ENCODE measurements at places on chromosomes 2 and 18.

- DNase-seq = no peak
Measured at GRCh38 chr18:30709595-30709994, 332.9 kb downstream of the DSC3 start.

- DNase-seq = no peak
Measured at GRCh38 chr2:152473151-152473857, 138.3 kb downstream of the FMNL2 start.

DNA sequence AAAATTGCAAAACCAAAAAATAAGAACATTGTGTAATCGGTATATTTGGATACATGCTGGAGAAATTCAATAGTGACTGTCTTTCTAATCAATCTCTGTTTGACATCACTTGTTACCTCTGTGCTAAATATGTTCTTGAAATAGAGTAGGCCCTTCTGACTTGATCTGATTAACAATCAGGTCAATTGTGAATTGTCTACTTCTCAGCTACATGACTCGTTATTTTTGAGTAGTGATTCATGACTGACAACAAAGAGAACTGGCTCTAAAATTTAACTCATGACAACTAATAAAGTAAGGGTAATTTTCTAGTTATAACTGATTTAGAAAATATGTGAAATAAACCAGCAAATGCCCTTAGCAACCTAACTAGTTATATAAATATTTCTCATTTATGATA lies 312.1 kb downstream of the TMX3 start:
- DNase-seq = no peak

- no peak for DNase-seq
Measured at GRCh38 chr2:38201784-38202183, 125.8 kb upstream of the CYP1B1 start.

DNA sequence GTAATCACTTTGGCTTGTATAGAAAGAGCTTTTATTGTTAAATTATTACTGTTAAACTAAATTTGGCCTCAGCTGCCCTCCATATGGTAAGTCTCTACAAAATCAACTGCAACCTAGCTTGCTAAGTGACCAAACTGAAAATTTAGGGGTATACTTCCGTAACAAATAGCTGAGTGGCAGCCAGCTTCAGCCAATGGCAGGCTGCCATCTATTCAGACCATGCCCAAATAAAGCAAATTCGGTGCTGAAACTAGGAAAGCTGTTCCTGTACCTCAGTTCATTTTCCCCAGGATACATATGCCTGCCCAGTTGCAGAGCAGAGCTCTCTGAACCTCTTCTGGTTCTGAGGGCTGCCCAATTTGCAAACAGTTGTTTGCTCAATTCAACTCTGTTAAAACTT lies 94.8 kb downstream of the EML6 start:
- DNase-seq = no peak

DNA sequence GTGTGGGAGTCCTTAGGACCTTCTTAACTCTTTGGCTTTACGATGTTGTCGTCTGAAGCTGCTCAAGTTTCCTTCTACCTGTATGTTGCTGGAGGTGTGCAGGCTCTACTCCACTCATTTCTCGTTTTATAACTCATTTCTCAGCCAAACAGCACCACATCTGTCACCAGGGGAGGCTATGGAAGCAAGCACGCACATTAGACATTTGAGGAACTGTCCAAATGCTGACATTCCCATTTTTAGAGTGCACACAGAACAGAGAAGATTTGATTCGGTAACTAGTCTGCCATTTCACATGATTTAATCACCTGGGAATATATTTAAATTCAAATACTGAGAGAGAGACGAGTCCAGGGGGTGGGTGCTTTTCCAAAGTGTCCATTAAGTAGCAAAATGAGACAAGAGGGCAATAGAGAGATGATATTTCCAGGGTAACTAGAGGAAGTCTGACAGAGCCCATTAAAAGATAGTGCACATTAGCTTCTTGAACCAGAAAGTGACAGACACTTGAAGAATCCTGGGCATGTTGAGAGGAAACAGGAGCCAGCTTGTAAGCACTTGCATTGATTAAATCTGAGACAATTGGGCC lies 793.3 kb downstream of the TDRD15 start:
- DNase-seq = no peak

DNA sequence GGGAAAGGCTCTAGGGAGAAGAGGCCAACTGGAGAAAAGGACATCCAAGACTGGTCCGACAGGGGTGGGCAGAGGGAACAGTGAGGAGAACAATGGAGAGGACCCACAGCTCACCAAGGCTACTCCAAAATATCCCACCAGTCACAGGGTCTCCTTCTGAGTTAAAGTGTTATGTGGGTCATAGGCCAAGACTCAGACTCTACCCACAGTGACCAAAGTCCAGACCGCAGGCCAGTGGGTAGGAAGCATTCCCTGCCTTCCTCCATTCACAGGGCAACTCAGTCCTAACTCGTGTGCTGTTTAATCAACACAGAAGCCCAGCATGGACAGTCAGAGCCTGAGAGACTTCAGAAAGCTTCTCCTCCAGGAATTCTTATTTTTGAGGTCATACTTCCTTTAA lies 260.6 kb downstream of the SMAD2 start:
- no peak for DNase-seq

DNA sequence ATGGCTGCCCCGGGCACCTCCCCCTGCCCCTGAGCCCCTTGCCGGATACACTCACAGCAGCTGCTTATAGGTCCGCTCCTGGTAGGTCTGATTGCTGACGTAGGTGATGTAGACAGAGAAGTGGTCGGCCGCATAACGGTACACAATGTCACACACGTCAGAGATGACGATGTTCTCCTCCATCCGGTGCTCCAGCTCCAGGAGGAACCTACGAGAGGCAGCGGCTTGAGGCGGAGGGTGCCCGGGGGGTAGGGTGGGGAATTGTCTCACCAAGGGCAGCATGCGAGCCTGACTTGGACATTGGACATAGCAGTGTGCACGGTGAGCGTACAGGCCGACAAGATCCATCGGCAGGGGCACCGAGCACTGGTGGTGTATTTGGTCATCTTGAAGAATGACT lies 22.8 kb downstream of the SNORC start:
- DNase-seq = no peak

- no peak for DNase-seq
Measured at GRCh38 chr2:18473241-18474181, 86.9 kb downstream of the RDH14 start.

- no peak for DNase-seq
Measured at GRCh38 chr18:46705521-46705920, 48.5 kb upstream of the LOXHD1 start.

GRCh38 chr2:103660947-103661346 lies 899.1 kb downstream of the TMEM182 start:
- no peak for DNase-seq

DNA sequence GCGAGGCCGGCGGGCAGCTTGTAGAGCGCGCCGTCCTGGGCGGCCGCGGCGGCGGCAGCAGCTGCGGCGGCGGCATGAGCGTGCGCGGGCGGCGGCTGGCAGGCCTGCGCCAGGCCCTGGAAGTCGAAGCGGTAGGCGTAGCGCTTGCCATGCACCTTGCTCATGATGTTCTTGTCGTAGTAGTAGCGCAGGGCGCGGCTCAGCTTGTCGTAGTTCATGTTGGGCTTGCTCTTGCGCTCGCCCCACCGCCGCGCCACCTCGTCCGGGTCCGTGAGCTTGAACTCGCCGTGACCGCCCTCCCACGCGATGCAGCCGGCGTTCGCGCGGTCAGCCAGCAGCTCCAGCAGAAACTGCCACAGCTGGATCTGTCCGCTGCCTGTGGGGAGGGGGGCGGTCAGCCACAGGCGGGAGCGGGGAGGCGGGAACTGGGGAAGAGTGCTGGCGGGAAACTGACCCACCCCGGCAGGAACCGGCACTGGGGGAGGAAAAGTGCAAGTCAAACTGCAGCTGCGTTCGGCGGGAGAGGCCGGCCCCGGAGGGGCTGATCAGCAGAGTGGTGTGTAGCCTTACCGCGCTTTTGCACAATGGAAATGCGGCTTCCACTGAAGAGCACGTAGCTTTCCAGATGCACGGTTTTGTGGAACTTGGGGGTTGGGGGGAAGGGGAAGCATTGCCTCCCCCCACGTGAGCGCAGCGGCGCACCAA lies 3.0 kb downstream of the FEV start:
- no peak for DNase-seq

- DNase-seq = no peak
Measured at GRCh38 chr2:154228566-154229280, 357.0 kb downstream of the GALNT13 start.

- DNase-seq = no peak
Measured at GRCh38 chr2:75403991-75404428, 156.7 kb downstream of the EVA1A start.

DNA sequence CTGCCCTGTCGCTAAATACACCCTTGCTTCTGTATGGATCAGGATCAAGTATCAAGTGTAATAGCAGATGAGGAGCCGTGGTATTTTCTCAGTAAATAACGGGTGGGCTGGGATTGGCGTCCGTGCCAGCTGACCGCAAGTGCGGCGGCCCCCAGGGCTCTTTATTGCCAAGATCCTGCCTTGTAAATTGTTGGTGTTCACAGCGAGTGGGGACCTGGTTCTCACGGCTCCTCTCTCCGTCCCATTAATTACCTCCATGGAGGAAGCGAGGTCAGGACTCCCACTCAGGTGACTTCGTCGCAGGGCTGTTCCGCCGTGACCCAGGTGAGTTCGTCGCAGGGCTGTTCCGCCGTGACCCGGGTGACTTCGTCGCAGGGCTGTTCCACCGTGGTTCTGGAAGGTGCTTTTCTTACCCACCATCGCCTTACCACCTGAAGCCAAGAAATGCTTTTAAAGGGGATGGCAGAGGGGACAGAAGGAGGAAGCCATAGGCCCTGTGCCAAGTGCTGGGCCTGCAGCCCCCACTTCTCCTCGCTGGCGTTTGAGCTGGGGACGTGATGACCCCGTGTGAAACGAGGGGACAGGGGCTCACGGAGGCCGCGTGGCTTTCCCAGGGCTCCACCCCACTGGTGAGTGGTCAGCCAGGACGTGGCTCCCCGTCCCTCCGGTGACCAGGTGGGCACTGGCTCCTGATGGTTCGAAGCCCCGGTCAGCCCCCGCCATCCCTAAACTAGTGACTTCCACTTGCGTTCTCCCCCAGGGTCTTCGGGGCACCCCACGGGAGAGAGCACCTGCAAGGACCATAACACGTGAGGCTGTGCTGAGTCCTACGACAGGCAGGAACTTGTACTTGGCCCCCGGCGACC lies 118.4 kb downstream of the TWIST2 start:
- no peak for DNase-seq

- DNase-seq = no peak
Measured at GRCh38 chr18:23798824-23799223, 109.6 kb downstream of the LAMA3 start.

GRCh38 chr18:13628211-13628610 lies 98.1 kb downstream of the FAM210A start:
- DNase-seq = no peak

- DNase-seq = no peak
Measured at GRCh38 chr2:657766-658165, 19.4 kb downstream of the TMEM18 start.

GRCh38 chr2:195477996-195478382 lies 179.0 kb upstream of the SLC39A10 start:
- no peak for DNase-seq

GRCh38 chr2:187544371-187545080 lies 9.7 kb downstream of the TFPI start:
- DNase-seq = no peak

GRCh38 chr2:97718051-97718882 lies 4.9 kb downstream of the ZAP70 start:
- no peak for DNase-seq

Measured in mesothelial cell of epicardium (in vitro differentiated cells).